ENCODE measurements at places on chromosomes 4 and X.
A peak's percentile ranks its signal among the peaks of the same experiment; 100 is the strongest.

DNA sequence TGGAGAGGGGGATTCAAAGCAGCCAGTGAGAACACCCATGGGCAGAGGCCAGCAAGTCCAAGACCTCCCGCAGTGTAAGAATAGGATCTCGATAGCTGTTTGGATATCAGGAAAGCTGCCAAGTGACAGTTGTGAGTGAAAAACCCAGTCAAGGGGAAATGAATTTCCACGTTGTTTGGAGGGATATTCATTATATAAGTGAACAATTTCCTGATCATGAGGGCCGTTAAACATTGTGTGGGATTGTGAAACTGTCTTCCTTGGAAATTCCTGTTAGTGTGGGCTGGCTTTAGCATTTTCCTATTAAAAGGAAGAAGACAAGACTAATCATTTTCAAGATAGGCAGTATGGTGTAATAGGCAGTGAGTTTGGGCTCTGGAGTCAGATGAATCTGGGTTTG, 15.0 kb downstream of the CLDN2 start:
- DNase-seq = no peak

DNA sequence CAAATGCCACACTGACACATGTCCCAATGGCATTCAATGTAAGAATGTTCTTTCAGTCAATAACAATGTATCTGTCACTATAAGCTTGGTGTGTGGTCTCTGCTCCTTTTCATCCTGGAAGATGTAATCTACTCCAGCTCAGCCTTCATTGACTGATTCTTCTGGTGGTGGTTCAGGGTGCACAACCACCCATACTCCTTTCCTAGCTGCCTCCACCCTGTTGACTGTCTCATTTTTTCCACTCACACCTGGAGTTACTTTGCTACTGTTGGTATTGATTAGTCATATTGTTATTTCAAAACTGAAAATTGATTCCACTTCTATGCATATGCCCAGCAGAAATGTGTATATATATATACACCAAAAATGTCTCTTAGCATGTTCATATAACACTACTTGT, 140.5 kb downstream of the ASB9 start:
- no peak for DNase-seq

DNA sequence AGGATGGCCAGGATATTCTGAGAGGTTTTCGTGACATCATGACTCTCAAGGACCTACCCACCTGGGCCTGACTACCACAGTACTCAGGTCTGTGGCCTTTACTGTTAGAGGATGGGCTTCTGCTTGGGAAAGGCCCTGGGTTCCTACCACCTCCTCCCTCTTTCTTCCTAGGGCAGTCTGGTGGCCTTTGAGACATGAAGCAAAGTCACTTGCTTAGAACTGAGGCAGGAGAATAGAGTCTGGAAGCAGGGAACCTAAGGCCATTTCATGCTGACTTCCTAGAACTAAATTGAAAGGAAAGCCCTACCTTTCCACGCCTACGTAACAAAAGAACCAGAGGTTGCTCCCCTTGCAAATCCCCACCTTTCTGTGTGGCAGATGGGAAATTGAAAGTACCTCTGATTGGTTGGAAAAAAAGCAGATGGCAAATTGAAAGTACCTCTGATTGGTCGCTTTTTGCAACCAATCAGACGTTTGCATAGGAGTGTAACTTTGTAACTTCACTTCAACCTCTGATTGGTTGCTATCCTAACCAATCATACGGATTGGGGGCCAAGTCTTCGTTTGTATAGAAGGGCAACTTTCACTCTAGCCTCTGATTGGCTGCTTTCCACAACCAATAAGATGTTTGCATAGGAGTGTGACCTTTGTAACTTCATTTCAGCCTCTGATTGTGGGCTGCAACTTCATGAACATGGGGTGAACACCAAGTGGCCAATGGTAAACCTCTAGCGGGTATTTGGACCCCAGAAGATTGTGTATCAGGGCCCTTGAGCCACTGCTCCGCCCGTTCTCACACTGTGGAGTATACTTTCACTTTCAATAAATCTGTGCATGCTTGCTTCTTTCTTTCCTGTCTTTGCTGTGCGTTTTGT, 9.9 kb upstream of the AKAP14 start:
- DNase-seq = no peak

DNA sequence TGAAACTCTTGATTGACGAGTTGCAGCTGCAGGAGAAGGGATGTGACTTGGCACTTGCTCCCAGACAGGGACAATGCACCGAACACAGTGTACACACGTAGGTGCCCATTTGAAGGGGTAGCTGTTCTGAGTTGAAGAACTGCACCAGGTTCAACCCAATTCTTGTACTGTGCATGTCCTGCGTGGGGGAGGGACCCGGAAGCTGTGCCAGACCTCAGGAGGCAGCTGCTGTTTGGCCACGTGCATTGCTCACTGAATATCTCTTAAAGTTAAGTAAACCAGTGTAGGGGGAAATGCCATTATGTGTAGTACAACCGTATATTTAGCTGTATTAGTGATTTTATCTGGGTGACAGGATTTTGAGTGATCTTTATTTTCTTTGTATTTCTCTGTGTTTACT, 12.0 kb upstream of the RBBP7 start:
- DNase-seq = no peak

- DNase-seq = no peak
Observed at GRCh38 chr4:138522366-138522765, 280.2 kb upstream of the SLC7A11 start.

- no peak for DNase-seq
Observed at GRCh38 chr4:169340834-169341233, 70.1 kb upstream of the SH3RF1 start.

GRCh38 chr4:16889945-16890344, 8.5 kb downstream of the LDB2 start:
- DNase-seq = no peak

GRCh38 chr4:78353921-78354320, 197.6 kb upstream of the ANXA3 start:
- no peak for DNase-seq

DNA sequence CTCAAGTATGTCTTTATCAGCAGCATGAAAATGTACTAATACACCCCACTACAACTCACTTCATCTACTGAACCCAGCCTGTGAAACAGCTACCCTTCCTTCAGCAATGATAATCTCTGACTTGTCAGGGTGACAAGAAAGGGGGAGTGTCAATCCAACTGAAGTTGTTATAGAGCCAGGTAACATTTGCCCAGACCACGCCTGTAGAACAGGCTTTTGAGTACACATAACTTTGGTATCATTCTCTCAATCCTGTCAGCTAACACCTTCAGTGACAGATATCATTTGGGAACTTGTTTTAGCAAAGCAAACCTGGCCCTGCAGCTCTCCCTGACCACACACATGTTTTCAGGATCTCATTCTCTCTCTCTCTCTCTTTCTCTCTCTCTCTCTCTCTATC, 592.2 kb downstream of the SMARCA1 start:
- no peak for DNase-seq

DNA sequence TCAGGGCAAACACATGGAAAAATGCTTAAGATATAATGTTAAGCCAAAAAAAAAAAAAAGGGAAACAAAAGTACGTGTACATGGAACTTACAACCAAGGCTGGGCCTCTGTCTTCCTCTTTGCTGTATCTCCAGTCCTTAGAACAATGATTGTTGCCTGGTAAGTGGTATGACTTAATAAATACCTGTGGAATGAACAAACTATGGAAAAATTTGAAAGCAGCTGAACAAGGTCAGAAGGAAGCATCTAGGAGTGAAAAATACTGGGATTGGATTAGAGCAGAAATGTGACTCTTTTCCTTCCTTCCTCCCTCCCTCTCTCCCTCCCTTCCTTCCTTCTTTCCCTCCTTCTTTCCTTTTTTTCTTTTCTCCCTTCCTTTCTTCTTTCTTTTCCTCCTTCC, 54.2 kb upstream of the SMIM10 start:
- no peak for DNase-seq

DNA sequence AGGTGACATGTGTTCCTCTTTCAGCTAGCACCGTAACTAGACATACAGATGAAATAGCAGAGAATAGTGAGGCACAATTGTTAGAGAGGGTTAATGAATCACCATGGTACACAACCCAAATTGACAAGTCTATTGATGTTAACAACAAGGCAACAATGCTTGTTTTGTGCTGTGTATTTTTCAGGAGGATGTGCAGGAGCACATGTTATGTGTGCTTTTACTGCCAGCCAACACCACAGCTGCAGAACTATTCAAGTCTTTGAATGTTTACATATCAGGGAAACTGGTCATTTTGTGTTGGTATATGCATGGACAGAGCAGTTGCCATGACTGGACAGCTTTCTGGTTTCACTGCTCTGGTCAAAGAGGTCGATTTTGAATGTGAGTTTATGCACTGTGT, 32.8 kb downstream of the STBD1 start:
- no peak for DNase-seq

GRCh38 chrX:30489323-30489722, 88.2 kb downstream of the TASL start:
- no peak for DNase-seq

GRCh38 chr4:158810487-158811215, 41.8 kb downstream of the FNIP2 start:
- DNase-seq = peak; percentile 90

DNA sequence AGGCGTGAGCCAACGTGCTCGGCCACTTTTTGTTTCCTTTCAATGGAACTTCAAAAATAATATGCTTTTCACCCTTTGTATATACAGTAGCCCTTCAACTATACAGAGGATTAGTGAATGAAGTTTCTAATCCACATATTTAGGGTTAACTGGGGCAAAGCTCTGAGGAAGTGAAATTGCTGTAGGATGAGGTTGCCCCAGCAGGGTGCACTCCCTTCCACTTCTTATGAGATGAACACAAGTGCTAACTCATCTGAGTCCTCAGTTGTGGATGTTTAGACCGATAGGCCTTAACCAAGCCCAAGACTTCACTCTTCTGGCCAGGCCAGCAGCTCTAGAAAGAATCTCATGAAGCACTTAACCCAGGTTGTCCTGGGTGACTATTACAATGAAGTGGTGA, 29.1 kb upstream of the CT55 start:
- no peak for DNase-seq

- no peak for DNase-seq
Observed at GRCh38 chrX:139766545-139766983, 58.6 kb upstream of the MCF2 start.

DNA sequence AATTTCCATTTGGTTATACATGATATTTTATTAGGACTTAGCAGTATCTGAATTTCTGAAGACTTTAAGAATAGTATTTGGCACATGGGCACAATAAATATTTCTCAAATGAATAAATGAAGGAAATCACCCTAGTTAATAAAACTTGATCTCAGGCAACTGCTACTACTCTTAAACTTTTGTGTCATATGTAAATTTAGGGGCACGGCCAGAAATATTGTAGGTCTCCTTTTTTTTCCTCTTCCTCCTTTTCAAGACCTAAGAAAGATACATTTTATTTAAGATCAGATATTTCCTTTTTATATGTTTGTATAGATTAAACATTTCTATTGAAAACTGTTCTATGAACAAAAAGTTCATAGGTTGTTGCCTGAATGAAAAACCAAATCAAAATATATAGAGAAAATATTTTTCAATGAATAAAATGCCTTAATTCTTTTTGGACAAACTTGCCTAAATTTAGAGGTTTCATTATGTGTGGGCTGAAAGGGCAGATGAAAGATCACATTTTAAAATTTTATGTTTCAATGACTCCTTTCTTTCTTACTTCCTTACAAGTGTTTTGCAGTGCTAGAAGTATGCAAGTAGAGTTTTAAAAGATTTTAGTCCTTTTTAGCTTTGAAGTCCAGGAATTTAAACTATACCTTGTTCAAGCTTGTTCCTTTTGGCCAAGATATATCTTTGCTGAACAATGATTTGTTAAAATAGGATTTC, 26.3 kb downstream of the CNKSR2 start:
- DNase-seq = no peak

Measured in coronary artery (tissue), 2 donors.